Sigmoid colon (tissue), 7 donors: ENCODE measurements at places on chromosomes 5 and 9. TPM values are rescaled to one million over a fixed set of nuclear protein-coding genes. Genes with fewer than 3 reads are reported as not detected.

Gene ERBIN
- 101 TPM for total RNA-seq

DNA sequence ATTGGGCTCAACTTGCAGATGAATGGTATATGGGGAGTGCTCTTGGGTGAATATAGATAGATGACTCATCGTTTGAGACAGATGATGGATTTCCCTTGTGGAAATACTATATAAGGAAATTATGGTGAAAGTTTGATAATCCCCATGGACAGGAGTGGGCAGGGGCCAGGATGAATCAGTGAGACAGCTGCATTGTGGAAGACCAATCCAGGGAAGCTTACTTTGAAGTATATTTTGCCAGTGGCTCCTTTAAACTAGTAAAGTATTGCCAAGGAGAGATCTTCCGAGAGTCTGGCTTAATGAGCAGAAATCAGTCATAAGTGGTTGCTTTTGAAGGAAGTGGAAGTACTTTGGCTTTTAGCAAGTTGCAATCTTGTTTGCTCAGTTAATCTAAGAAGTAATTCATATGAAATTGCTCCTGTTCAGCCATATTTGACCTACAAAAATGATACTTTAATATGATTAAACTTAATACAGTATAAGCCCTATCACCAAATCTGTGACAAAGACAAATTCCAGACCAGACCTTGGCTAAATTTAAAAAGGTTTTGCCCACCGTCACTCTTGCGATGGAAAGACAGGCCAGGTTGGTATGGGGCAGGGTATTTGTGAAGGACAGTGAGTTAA is 9.3 kb upstream of the TNC start:
- H3K36me3 ChIP-seq, result no peaks in the 10 kb centered on the region
- DNase-seq, result no peak
- H3K27ac ChIP-seq, result peak overlapping the region; percentile 46
- H3K27me3 ChIP-seq, result no peaks in the 10 kb centered on the region

Gene PALM2AKAP2
- 2.9 TPM for total RNA-seq

Gene FOXD4L5
- total RNA-seq, result not detected

Gene FLT4
- 7.5 TPM for total RNA-seq

DNA sequence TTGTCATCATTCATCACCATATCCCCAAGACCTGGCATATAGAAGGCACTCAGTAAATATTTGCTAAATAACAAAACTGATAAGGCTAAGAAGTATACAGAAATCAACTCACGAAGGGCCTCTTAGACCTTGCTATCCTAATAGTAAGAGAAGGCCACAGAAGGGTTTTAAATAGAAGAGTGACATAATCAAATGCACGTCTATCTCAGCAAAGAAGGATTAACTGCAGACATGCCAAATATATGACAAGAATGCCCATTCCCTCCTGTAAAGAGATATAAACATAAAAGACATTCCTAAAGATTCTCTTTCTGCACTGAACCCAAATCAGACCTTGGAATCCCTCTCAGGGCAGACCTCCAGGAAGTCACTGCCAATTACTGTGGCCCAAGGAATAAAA is 34.1 kb downstream of the ECPAS start:
- DNase-seq, result no peak
- no peak overlapping the region for H3K27ac ChIP-seq
- H3K4me1 ChIP-seq, result peaks cover 7% of the 10 kb centered on the region

Gene PSMD5
- 38.8 TPM for total RNA-seq

- no peak overlapping the region for H3K4me3 ChIP-seq
- DNase-seq, result no peak
These were observed 51.3 kb downstream of the ANXA1 start for GRCh38 chr9:73202980-73203379.

DNA sequence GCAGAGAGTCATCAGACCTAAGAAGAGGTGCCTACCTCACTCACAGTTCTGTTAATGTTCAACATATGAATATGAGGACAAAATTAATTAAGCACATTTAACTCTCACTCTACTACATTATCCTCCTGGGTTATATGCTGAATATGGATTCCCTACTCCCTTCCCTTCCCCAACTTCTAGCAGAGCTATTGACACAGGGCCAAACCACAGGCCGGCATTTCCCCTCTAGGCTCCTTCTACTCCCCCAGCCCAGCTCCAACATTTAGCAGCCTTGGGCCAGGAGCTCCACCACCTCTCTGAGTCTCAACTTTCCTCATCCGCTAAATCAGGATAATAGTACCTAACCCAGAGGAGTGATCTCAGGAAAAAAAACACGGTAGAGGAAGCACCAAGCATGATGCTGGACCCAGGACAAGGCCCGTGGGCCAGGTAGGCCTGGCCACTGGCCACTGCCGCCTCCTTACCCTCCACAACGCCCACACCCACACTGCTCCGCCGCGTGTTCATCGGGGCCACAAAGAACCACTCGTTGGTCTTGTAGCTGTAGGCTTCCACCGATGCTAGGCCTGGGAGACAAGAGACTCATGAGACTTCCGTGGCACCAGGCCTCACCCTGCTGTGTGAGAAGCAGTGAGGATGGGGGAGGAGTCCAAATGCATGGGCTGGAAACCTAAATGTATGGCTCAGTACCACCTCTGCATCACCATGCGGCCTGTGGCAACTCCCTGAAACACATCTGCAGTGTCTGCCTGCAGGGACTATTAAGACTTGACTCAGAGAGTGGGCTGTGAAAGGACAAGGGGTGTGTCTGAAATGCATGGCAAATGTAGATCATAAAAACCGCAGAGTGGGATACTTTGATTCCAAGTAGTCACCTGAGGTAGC is 98.8 kb downstream of the KLHL3 start:
- no peaks in the 10 kb centered on the region for H3K27me3 ChIP-seq
- H3K36me3 ChIP-seq, result no peaks in the 10 kb centered on the region
- H3K27ac ChIP-seq, result no peak overlapping the region
- no peaks in the 10 kb centered on the region for H3K4me1 ChIP-seq
- H3K4me3 ChIP-seq, result no peak overlapping the region

DNA sequence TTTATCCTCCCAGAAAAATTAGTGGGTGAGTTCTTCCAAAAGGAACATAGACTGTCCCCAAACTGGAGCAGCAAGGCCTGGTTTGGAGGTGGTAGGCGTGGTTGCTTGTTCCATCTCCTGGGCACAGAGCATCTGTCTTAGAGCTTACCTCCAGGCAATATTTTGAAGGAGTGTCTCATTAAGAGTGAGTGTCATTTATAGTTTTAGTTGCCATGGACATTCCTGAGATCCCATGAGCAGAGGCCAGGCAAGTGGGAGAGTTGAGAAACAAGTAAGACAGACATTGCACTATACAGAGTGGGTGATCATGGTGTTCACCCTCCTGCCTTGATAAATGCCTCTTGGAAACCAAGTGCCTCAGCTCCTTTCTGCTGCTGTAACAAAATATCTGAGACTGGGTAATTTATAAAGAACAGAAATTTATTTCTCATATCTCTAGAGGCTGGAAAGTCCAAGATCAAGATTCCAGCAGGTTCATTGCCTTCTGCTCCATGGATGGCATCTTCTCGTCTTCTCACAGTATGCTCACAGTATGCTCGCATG is 68.5 kb downstream of the KIAA1958 start:
- no peaks in the 10 kb centered on the region for H3K4me1 ChIP-seq
- DNase-seq, result no peak
- no peak overlapping the region for H3K4me3 ChIP-seq
- no peaks in the 10 kb centered on the region for H3K36me3 ChIP-seq

Gene SAXO1
- total RNA-seq, result under 0.01 TPM

- no peak for DNase-seq
- no peaks in the 10 kb centered on the region for H3K4me1 ChIP-seq
- no peaks in the 10 kb centered on the region for H3K36me3 ChIP-seq
- H3K27me3 ChIP-seq, result no peaks in the 10 kb centered on the region
- no peak overlapping the region for H3K27ac ChIP-seq
These were observed 29.4 kb upstream of the LIFR start for GRCh38 chr5:38585816-38586215.

Gene UBE2QL1
- 5.5 TPM for total RNA-seq
